RWPE2 (cell line): ENCODE measurements at places on chromosomes 7 and 10.

- DNase-seq: no peak
Observed at GRCh38 chr10:61470740-61471139, 17.6 kb upstream of the TMEM26 start.

- DNase-seq: no peak
Observed at GRCh38 chr10:44830022-44830421, 81.1 kb upstream of the TMEM72 start.

GRCh38 chr7:136976504-136977251 lies 108.2 kb downstream of the CHRM2 start:
- DNase-seq: no peak

DNA sequence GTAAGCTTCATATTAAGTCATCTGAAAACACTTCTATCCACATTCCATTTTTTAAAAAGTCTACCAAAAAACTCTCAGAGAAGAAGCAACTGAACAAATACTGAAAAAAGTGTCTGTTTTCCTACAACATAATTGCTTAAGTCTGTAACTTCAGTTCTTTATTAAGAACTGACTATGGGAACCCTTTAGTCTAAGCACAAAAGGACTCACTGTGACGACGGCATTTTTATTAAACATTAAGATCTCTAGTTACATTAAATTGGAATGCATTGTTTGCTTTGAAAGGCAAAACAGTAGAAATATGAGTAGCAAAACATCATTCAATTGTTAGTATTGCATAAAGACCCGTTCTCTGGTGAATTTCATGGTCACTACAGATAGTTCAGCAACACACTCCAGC lies 5.8 kb upstream of the FAM3C start:
- no peak for DNase-seq

GRCh38 chr7:16644636-16645592 lies 640 bp downstream of the ANKMY2 start:
- peak; percentile 65 for DNase-seq

GRCh38 chr10:132551808-132552130 lies 14.2 kb downstream of the INPP5A start:
- no peak for DNase-seq

DNA sequence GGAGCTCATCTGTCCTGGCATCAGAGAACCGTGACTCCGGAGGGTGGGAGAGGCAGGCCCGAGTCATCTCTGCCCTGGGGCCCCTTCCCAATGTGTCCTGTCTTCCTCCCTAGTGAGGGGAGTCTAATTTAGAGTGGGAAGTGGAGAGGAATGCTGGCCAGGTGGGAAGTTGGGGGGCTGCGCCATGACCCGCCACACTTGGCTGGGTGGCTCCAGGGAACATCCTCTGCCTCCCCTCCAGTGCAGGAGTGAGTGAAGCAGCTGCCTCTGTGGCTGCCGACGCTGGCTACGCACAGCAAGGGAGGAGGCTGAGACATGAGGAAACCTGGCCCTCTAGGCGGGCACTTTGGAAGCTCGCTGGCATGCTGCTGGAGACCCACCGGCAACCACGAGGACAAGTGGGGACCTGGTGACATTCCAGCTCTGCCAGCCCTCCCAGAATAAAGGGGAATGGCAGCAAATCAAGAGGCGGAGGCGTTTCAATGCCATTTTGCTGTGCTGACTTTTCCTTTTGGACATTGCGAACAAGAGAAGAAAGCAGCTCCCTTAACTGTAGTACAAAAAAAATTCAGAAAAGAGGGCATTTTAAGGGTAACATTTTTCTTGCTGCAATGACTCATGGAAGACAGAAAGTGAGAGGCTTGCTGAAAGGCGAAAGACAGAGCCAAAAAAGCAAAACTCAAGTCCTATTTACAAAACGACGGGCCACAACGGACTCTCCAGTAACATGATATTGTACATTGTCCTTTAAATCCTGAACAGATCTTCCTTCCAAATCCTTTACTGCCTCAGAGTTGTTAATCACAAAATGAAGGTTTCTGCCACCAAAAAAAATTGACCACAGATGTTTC lies 121.2 kb upstream of the PITRM1 start:
- DNase-seq: no peak

DNA sequence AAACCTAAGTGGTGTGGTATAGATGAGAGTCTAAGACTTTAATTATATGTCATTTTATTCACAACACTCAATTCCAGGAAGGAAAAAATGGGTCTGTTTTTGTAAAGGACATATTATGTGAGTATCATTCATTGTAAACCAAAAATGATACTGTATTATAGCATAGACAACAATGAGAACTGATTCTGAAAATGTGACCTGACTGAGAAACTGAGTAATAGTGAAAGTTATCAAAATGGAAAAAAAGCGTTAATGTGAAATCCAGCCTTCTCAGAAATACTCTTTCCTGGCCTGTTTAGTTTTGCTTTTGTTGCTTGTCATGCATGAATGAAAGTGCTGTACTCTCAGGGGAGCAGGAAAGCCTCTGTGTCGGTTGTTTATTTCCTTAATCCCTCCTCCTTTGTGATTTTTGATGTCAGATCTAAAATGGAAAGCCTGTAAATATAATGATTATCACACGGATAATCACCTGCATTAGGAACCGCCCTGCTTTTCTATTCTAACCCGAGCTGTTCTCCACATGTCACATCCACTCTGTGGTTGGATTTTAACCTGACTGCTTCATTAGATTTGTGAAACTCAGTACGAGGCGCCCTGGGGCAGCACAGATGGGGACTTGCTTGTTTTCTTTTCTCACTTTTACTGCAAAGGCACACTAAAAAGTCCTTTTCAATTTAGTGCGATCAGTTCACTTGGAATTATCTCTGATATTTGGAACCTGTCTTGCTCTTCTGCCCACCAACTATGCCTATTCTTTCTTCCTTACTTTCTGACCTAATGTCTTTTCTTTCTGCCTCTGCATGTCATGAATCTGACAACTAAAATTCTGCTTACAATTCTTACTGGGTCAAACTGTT lies 240.9 kb upstream of the KAT6B start:
- DNase-seq: no peak

- no peak for DNase-seq
Observed at GRCh38 chr7:96337519-96337918, 15.6 kb upstream of the SLC25A13 start.
